ENCODE measurements at places on chromosomes 5 and 9. TPM values are rescaled to one million over a fixed set of nuclear protein-coding genes. Genes with fewer than 3 reads are reported as not detected.

DNA sequence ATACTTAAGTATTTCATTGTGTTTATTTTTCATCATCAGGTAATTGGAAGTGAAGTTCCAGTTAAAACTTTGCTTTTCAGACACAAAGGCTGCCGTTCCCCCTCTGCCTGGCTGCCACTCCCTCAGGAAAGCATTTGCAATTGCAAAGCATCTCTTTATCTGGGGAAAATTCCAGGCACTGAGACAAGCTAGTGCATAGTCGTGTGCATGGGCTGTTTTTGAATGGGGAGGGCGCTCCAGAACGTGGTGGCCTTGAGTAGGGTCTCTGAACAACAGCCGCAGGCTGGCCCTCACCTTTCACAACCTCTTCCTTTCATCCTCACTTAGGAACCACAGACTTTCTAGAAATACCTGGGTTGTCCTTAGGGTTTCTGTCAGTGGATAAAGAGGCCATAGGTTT lies 285.1 kb upstream of the ADAMTS16 start:
- no peak for DNase-seq
- H3K36me3 ChIP-seq, result no peaks in the 10 kb centered on the region
- no peak overlapping the region for H3K27ac ChIP-seq
- no peaks in the 10 kb centered on the region for H3K4me1 ChIP-seq
- H3K4me3 ChIP-seq, result no peak overlapping the region

- no peaks in the 10 kb centered on the region for H3K4me1 ChIP-seq
- H3K36me3 ChIP-seq, result no peaks in the 10 kb centered on the region
- no peak overlapping the region for H3K4me3 ChIP-seq
- no peak overlapping the region for H3K27ac ChIP-seq
These were observed 37.9 kb downstream of the ZFR start for GRCh38 chr5:32406650-32407049.

DNA sequence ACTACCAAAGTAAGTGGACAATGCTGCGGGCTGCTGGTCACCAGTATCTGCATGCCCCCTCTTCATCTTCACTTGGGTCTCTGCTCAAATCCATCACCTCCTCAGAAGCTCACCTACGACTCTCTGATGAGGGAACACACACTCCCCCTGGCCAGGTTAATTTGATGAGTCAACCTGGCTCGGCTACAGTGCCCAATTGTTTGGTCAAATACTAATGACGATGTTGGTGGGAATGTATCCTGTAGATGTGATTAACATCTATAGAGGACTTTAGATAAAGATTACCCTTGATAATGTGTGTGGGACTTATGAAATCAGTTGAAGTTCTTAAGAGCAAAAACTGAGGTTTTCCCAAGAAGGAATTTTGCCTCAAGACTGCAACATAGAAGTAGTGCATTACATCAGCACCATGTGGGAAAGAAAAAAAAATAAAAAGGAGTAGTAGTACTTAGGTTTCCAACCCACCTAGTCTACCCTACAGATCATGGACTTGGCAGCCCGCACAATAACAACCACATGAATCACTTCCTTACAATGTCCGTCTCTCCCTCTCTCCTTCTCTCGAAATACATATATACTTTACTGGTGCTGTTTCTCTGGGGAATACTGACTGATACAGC lies 467.3 kb downstream of the DNAH5 start:
- DNase-seq, result no peak
- H3K36me3 ChIP-seq, result no peaks in the 10 kb centered on the region
- no peak overlapping the region for H3K27ac ChIP-seq
- H3K4me1 ChIP-seq, result no peaks in the 10 kb centered on the region
- no peaks in the 10 kb centered on the region for H3K27me3 ChIP-seq

DNA sequence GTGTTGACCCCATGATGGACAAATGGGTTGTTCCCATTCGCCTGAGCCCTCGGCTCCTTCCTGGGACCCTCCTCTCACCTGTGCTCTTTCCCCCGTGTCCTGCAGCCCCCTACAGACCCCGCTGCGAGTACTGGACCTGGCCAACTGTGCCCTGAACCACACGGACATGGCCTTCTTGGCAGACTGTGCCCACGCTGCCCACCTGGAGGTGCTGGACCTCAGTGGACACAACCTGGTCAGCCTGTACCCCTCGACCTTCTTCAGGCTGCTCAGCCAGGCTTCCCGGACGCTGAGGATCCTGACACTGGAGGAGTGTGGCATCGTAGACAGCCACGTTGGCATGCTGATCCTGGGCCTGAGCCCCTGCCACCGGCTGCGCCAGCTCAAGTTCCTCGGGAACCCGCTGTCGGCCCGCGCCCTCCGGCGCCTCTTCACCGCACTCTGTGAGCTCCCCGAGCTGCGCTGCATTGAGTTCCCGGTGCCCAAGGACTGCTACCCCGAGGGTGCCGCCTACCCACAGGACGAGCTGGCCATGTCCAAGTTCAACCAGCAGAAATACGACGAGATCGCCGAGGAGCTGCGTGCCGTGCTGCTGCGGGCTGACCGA lies 3.4 kb downstream of the LRRC14B start:
- H3K27ac ChIP-seq, result no peak overlapping the region
- no peaks in the 10 kb centered on the region for H3K36me3 ChIP-seq
- H3K4me1 ChIP-seq, result peaks cover 15% of the 10 kb centered on the region

- DNase-seq, result no peak
- H3K27ac ChIP-seq, result no peak overlapping the region
- H3K27me3 ChIP-seq, result no peaks in the 10 kb centered on the region
These were observed 558.0 kb downstream of the PDE4D start for GRCh38 chr5:59335544-59335943.

GRCh38 chr5:999032-999501 lies 9.5 kb upstream of the NKD2 start:
- H3K27me3 ChIP-seq, result no peaks in the 10 kb centered on the region
- no peak for DNase-seq
- peaks cover 7% of the 10 kb centered on the region for H3K4me1 ChIP-seq
- no peak overlapping the region for H3K27ac ChIP-seq
- no peak overlapping the region for H3K4me3 ChIP-seq

DNA sequence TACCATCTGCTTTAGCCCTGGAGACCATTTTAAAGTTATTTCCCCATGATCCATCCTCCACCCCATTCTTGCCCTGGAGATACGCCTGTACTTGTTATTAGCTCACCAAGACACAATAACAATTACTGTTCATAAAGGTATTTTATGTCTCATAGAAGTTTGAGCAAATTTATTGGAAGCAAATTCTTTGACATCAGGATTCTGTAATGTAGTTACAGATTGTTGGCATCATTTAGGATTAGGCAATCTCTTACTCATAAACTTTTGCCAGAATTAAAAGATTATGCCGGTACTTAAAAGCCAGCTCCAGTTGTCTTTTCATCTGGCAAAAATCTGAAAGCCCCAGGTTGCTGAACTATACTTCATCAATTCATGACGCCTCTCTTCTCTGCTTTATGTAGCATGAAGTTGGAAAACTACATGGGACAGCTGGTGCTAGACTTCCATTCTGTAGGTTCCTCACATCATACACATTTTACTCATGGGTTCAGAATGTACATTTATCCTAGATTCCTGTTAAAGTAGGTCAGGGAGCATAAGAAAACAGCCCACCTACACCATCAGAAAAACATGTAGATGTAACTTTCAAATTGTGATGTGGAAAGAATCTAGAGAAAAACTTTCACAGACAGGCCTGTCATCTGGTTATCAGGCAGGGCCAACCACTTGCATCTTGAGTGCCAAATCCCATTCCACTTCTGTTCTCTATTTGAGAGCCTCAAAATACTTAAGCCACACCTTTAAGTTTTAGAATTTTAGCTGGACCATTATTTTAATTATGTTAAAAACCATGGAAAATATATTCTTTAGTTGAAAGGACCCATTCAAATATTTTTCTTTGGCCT lies 14.0 kb downstream of the ATP10B start:
- no peak for DNase-seq
- no peaks in the 10 kb centered on the region for H3K36me3 ChIP-seq
- no peaks in the 10 kb centered on the region for H3K27me3 ChIP-seq
- H3K27ac ChIP-seq, result no peak overlapping the region
- no peak overlapping the region for H3K4me3 ChIP-seq
- H3K4me1 ChIP-seq, result no peaks in the 10 kb centered on the region

- no peaks in the 10 kb centered on the region for H3K36me3 ChIP-seq
- no peak for DNase-seq
- H3K4me3 ChIP-seq, result no peak overlapping the region
- no peaks in the 10 kb centered on the region for H3K4me1 ChIP-seq
- H3K27me3 ChIP-seq, result no peaks in the 10 kb centered on the region
These were observed 40.4 kb downstream of the C5 start for GRCh38 chr9:121009650-121010049.

The PCDHB5 gene
- 2.9 TPM for total RNA-seq

The ZDHHC11 gene
- total RNA-seq, result 5.6 TPM

The CPLANE1 gene
- total RNA-seq, result 26.5 TPM

Measured in vagina (tissue), 2 donors.